Spinal cord (tissue), 10 donors: ENCODE measurements at places on chromosomes 4 and X.

GRCh38 chr4:1843852-1844251, 12.1 kb downstream of the LETM1 start:
- DNase-seq = no peak

- DNase-seq = no peak
These were observed 564 bp downstream of the FAM149A start for GRCh38 chr4:186104890-186105646.

- DNase-seq = peak; percentile 80
These were observed 571.0 kb upstream of the KLHL4 start for GRCh38 chrX:86946569-86946968.

- no peak for DNase-seq
These were observed 303.0 kb downstream of the EPHA5 start for GRCh38 chr4:65367306-65367705.

GRCh38 chr4:156623376-156623775, 348.2 kb downstream of the PDGFC start:
- no peak for DNase-seq

DNA sequence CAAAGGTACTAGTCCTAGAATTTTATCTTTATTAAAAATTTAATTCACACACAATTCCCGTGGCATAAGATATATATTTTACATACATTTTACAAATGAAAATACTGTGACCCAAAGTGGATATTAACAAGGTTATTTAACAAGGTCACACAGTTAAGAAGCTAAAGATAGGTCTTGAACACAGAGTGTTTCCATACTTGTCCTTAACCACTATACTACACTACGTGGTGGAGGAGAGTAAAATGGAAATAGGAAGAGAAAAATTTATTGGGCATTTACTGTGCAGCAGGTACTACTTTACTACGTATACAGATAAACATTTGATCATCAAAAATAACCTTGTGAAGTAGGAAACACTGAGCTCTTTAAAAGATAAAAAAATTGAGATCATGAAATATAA, 14.8 kb downstream of the TECRL start:
- DNase-seq = no peak

DNA sequence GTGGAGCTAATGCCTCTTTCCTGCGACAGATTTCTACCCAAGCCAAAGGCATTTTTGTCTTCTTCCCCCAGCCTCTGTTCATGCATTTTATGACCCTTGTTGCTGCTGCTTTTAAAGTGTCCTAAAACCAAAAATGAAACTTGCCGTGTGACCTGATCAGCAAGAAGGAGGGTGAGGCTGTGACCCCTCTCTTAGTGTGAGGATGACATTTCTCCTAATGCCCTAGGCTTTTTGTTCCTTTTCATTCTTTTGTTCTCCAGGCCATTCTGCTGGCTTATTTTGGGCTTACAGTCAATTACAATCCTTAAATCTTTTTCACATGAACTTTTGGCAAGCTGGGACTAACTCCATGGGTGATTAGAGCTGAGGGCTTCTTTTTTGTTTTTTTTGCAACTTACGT, 34.4 kb downstream of the PTTG2 start:
- no peak for DNase-seq

GRCh38 chr4:68257719-68258118, 12.2 kb upstream of the TMPRSS11B start:
- no peak for DNase-seq

DNA sequence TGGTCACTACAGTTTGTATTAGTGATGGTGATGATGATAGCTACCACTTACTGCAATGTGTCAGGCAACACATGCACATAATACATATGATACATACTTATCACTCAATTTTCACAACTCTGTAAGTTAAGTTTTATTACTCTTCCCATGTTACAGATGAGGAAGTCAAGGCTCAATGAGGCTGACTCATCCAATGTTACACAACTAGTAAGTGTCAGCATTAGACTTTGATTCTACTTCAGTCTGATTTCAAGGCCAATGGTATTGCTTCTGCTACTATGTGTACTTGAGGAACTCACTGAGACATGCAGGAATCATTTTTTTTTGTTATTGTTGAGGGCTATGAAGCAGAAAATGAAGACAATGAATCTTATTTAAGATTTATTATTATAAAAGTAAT, 96.4 kb upstream of the TRPC5OS start:
- no peak for DNase-seq

- DNase-seq = no peak
These were observed 28.0 kb upstream of the AP1AR start for GRCh38 chr4:112203593-112203992.

- no peak for DNase-seq
These were observed 130.1 kb downstream of the KLHL34 start for GRCh38 chrX:21528076-21528475.

DNA sequence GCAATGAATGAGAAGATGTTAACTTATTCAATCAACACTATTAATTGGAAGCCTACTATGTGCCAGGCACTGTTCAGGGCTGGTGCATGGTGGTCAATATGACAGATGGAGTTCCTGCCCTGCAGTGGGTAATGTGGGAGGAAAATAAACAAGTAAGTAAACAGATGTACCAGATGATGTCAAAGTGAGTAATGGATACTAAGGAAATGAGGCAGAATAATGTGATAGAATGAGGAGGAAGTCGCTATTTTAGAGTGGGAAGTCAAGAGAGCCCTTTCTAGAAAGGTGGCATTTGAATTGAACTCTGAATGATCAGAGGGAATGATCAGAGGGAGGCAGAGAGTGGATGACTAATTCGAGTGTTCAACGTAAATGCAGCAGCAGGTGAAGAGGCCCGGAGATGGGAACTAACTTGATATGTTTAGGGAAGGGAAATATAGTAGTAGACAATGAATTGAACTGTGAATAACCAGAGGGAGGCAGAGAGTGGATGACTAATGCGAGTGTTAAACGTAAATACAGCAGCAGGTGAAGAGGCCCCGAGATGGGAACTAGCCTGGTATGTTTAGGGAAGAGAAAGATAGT, 48.3 kb downstream of the HMGB3 start:
- no peak for DNase-seq

DNA sequence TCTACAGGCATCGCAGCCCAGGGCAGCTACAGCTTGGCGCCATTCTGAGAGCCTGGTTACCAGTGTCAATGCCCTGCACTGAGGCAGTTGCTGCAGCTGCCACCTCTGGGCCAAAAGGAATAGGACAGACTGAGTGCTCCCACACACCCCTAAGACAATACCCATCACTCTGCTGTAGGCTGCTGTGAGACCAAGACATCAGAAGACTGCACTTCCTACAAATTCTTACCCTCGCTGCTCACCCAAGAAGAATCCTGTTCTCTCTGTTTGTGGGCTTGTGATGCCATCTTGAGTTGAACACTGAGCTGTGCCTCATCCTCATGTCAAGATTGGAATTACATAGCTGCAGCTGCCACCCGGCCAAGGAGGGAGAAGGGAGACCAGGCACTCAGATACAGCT, 1847.0 kb upstream of the PCDH10 start:
- peak; percentile 8 for DNase-seq

GRCh38 chrX:15719324-15719968, 18.6 kb upstream of the CA5B start:
- no peak for DNase-seq

GRCh38 chr4:86670756-86671155, 76.6 kb downstream of the PTPN13 start:
- no peak for DNase-seq

- no peak for DNase-seq
These were observed 47.6 kb downstream of the CCNG2 start for GRCh38 chr4:77204621-77205020.

DNA sequence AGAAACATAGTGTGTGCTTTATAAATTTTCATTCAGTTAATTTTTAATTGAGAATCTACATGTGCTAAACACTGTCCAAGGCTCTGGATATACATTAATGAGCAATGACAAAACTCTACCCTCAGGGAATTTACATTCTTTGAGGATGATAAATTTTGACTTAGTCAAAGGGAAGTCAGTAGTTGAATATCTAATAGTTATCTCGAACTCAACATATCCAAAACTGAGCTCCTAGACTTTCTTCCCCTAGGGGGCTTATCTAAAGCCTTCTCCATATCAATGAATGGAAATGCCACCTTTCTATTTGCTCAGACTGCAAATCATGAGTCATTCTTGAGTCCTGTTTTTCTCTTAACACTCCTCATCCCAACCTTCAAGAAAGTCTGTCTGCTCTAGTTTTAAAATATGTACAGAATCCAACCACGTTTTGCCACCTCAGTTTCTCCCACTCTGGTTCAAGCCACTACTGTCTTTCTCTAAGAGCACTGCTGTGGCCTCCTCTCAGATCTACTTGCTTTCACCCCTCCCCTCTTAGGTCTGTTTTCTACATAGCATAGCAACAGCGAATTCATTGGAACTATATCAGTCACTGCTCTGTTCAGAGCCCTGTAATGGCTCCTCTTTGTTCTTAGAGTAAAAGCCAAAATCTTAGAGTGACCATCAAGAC, 9.5 kb downstream of the PARM1 start:
- DNase-seq = no peak

GRCh38 chrX:38854305-38854704, 53.0 kb downstream of the MID1IP1 start:
- no peak for DNase-seq

- no peak for DNase-seq
These were observed 685 bp downstream of the COMMD8 start for GRCh38 chr4:47462799-47463234.

DNA sequence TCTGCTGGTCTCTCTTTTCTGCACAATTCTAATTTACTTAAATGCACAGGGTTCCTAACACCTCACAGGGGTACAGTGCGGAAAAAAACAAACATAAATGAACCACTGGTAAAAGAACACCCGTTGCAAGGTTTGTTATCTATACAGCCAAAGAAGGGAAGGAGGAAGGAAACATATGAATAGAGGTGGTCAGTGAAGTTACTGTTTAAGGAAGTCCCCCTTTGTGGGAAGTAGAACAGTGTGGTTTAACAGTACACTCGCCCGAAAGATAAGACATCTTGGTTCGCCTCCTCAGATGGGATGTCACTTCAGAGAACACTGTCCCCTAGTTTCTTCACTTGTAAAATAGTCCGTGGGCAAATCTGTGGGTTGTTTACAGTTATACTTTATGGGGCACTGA, 57.5 kb downstream of the TEC start:
- DNase-seq = no peak

GRCh38 chr4:124743711-124744110, 31.2 kb upstream of the ANKRD50 start:
- no peak for DNase-seq

DNA sequence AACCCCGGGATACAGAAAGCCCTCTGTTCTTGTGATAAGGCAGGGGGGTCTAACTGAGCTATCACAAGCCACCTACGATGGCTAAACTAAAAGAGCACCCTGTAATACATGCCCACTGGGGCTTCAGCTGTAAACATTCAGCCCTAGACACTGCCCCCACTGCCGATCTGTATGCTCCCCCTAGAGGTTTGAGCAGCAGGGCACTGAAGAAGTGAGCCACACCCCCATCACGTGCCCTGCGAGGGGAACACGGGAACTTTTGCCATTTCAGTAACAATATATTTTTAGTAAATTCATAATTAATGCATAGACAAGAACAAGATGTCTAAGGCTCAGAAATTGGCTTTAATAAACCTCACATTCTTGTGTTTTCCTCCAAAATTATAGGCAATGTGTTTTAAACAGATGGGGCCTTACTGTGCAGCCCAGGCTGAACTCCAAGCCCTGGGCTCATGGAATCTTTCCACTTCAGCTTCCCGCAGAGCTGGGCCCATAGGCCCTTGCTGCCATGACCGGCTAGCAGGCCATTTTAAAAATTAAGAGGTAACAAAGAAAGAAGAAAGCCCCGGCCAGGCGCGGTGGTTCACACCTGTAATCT, 235.3 kb upstream of the SFRP2 start:
- no peak for DNase-seq
